Activated T-cell treated with anti-CD3 and anti-CD28 coated beads, Interleukin-2, amount 50 U/mL, for 48 hours (primary cell): ENCODE measurements at places on chromosomes 7 and 10.

DNA sequence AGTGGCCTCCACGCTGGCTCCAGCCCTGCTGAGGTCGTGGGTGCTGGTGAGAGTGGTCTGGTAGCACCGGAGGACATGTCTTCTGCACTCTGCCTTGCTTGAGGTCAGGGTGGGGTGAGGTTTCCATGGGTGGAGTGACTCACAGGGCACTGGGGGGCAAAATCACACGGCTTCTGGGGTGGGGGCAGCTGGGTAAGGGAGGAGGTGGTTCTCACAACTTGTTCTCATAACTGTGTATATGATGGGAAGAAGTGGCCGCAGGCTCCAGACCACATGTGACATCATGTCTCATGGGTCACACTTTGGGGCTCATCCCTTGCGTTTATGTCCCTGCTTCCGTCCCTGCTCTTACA, 884 bp upstream of the PRF1 start:
- DNase-seq: peak; percentile 59

DNA sequence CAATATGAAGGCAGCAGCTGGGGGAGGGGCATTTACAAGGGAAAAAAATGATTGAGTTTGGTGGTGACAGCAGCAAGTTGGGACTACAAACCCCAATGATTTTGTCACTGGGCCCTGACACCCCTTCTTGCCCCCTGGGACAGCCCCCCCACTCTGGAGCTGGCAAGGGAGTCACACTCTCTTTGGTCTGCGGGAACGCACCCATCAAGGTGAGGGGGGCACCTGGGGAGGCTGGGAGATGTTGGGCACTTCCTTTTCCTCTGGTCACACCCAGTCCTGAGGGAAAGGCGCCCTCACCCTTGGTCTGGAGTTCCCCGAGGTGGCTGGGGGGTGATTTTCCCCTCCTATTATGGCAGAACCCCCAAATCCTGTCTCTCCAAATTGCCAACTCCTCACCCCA, 24.4 kb downstream of the EPHB4 start:
- no peak for DNase-seq

DNA sequence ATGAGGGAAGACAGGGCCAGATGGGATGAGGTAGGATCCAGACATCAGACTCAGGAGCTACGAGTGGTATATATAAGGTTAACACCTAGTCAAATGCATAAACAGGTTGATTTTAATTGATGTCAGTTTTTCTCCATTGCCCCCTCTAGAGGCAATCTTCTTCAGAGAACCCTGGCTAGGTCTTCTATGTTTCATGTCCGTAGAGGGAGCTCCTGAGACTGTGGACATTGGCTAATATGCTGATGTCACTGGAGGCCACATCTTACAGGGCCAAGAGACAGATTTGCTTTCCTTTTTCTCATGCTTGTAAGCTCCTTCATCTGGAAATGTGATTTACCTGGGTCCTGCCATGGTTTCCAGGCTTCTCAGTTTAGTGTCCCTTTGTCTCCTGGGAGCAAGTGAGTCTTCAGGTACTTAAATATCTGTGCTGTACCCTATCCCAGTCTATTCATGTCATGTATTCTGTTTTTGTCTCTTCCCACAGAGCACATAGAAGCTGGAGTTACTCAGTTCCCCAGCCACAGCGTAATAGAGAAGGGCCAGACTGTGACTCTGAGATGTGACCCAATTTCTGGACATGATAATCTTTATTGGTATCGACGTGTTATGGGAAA, 161.6 kb upstream of the PRSS1 start:
- DNase-seq: no peak

GRCh38 chr10:116888380-116889055, 39.2 kb downstream of the ENO4 start:
- no peak for DNase-seq
